ENCODE measurements at places on chromosomes 1 and 21.

GRCh38 chr1:227560393-227561173 is 2.8 kb upstream of the ZNF678 start:
- no peak for DNase-seq

GRCh38 chr1:235079443-235080296 is 49.0 kb downstream of the TOMM20 start:
- no peak for DNase-seq

- no peak for DNase-seq
Observed at GRCh38 chr1:182430263-182431068, 19.5 kb upstream of the RGSL1 start.

DNA sequence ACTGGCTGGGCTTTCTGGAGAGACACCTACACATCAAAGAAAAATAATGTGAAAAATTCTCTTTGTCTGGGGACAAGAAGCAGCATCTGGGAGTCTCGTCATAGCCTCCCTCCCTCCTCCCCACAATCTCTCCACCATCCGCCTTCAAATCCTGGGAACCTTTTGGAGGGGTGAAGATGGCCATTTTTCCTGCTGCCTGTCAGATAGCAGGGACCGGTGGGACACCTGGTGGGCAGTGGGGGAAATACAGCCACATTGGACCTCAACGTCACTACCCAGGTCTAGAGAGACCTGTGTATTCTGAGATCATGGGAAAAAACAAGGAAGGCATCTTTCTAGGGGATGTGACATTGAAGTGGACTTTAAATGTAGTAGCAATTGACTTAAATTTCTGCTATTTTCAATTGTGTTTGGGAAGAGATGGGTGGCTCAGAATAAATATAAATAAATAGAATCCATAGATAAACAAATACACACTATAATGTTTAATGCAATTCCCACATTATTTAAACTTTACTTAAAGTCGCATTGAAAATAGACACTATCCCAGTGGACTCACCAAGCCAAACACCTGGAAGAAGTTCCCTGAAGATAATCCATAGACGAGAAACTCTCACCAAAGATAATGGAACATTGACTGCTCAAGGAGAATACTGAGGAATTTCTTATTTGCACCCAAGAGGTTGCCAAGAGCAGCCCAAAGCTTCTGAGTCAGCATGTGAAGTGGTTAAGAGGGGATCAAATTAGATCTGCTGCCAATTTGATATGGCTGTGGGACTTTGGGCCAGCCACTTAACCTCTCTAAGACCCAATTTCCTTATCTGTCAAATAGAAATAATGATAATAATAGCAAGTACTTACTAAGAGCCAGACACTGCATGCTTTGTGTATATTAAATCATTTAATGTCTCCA is 147.6 kb upstream of the CAMK1G start:
- DNase-seq, result no peak

DNA sequence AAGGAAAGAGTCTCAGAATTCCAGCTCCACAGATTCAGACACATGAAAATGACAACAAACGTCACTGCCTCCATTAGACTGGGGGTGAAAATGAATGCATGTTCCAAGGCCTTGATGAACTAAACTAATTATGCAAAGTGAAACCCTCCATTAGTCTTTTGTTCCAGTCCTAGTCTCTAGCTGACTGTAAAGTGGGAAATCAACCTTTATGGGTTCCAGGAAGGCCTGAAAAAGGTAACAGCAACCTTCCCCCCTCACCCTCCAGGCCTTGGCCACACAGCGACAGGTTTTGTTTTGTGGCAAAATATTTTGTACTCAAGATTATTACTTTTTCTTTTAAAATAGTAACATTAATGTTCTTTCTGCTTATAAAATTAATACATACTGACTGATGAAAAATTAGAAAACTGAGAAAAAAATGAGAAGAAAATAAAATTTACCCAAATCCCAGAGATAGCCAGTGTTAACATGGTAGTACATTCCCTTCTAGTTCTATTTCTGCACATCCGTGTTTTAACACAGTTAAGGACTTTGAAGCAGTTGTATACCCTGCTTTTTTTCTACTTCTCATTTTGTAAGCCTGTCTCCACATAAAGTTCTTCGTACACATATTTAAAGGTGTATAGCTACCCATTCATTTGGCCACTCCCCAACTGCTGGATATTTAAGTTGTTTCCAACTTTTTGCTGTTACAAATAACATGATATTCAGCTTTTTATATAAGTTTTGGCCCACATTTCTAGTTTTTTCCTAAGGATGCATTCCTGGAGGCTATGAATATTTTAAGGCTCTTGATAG is 60.9 kb downstream of the CD2 start:
- DNase-seq, result no peak

GRCh38 chr1:186519982-186520381 is 59.1 kb upstream of the PDC start:
- no peak for DNase-seq

DNA sequence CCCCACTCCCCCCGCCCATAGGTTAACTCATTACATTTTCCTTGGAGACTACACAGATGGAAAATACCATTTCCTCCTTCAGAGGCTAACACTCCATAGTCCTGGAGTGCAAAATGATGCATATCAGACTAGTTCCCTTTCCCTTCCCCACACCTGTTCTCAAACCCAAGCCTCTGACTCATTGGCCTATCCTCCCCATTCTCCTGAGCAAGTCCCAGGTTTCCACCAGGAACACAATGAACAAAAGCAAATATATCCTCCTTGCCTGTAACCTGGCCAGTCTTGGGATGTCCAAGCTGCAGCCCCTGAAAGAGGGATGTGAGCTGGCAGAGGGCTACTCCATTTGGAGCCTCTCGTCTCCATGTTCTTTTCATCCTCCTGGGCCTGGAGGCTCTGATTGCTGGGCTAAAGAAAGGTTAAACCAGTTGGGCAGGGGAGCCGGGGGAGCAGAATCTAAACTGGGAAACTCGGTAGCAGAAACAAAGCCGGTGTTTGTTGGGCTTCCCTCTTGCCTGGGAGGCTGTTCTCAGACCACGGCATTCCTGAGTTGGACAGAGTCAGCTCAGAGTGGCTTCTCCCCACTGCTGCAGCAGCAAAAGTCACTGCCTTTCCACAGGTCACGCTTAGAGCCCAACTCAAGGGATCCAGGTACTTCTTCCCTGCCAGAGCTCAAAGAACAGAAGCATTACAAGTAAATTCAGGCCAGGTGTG is 13.9 kb downstream of the SSR2 start:
- DNase-seq, result no peak

DNA sequence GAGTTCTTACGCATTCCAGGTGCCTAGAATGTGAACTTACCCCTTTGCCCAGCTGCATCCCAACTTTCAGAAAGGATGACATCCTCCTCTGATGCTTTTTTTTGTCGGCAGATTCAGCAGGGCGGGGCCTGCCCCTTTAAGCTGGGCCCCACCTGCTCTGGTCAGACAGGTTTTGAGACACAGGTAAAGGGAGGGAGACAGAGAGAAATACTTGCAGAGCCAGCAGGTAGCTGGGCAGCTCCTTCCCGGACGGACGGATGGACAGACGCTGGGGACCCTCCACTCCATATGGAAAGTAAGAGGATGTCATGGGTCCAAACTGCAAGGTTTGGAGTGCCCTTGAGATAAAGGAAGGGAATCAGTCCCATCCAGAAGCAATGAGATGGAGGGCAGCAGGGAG is at the start of gene TMEM79:
TMEM79 (plus strand) TSS at position 214 of the 400 bp plus-strand sequence. CDS start 902 bp downstream, outside the sequence.
- no peak for DNase-seq

- DNase-seq, result no peak
Observed at GRCh38 chr1:20715406-20715805, 2.4 kb downstream of the KIF17 start.

DNA sequence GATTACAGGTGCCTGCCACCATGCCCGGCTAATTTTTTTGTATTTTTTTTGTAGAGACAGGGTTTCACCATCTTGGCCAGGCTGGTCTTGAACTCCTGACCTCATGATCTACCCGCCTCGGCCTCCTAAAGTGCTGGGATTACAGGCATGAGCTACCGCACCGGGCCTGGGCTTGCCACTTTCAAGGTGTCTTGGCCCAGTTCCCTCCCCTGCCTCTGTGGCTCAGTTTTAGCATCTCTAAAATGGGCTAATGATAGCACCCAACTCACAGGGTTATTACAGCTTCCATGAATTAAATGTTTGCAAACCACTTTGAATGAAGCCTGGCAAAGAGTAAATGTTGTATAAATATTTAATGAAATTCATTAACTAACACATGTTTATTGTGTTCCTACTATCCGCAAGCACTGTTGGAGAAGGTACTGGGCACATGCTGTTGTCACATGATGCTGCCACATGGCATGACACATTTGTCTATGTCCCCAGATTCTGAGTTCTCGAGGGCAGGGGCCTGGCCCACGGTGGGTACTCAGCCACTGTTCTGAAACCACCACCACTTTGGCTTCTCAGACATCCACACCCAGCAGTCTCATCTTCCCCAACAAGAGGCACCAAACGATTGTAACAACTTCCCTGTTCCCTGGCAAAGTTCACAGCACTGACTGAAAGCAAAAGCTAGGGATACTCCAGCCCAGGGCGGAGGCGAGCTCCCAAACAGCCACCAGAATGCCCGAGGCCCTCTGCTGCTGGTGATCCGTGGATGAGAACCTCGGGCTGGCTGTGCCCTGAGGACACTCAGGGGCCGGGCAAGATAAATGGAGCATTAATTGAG is 9.7 kb downstream of the IFFO2 start:
- no peak for DNase-seq

- DNase-seq, result no peak
Observed at GRCh38 chr1:58788259-58788658, 4.4 kb upstream of the JUN start.

GRCh38 chr1:237858992-237859391 is 31.7 kb downstream of the ZP4 start:
- no peak for DNase-seq

DNA sequence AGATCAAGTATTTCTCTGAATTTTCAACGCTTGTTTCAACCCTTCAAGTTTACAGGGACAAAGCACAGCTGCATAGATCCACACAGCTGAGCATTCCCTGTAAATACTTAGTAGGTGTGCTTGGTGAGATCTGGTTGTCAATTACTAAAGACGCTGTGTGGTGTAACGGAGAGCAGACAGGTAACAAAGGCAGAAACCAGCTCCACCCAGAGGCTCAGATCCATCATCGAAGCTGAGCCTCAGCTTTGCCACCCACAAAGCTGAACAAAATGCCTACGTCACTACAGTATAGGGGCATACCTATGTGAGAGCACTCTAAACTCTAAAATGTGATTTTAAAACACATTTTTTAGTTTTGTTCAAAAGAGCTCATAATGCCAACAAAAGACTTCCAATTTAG is 38.7 kb downstream of the PACC1 start:
- no peak for DNase-seq

DNA sequence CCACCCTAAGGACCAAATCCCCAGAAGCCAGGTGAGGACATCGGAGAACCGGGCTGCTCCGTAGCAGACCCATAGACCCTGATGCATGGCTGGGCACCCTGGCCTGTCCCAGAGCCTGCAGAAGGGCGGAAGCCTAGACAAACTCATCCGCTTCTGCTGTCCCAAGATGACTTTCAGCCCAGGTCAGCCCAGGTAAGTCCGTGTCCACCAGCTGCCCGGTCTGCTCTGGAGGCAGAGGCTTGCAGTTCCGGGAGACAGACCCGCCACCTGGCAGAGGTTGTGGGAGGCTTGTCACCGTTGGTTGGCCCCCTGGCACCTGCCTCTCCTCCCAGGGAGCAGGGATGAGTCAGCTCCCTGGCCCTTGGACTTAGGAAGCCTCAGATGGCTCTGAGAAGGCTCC is 22.8 kb upstream of the POFUT2 start:
- no peak for DNase-seq

DNA sequence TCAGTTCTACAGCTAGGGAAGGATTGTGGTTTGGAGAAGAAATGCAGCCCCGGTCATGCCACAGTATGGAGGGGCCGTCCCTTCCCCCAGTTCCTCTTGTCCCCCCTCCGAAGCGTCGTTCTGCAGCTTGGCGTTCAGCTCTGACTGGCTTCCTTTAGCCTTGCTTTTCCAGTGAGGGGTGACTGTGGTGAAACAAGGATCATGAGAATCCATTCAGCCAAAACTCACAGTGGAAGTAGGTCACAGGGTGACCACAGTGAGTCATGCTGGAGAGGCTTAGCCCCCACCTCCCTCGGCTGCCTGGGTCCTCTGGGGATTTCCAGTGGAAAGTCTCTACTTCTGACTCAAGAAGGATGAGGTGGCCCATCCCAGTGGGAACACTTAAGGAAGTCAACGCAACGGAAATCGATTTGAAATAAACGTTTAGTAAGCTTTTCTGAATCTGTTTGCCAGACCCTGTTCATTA is 37.3 kb upstream of the COL6A2 start:
- no peak for DNase-seq

GRCh38 chr1:87072904-87073303 is 158.5 kb downstream of the HS2ST1 start:
- DNase-seq, result no peak

DNA sequence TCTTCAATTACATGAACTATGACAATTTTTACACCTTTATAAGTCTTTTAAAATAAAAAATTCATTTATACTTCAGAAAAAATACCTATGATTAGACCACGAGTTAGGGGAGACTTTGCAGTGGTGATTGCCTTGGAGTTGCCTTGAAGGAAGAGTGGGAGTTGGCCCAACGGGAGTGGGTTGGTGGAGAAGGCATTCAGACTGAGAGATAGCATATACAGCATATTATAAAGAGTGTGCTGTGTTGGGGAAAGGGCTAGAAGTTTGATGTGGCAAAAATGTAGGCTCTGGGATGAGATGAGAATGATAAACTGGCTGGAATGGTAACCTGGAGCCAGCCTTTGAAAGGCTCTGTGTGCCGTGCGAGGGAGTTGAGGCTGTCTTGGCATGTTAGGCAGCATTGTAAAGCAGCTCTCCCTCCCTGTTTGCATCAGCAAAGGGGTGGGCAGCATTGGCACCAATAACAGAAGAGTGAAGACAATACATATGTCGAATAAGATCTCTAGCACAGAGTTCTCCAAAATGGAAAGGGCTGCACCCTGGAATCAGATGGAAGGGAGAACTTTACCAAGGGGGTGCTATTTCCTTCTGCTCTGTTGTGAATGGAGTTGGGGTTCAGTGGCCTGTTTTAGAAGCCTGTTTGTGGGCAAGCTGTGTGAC is 24.4 kb downstream of the MPZL1 start:
- DNase-seq, result no peak

DNA sequence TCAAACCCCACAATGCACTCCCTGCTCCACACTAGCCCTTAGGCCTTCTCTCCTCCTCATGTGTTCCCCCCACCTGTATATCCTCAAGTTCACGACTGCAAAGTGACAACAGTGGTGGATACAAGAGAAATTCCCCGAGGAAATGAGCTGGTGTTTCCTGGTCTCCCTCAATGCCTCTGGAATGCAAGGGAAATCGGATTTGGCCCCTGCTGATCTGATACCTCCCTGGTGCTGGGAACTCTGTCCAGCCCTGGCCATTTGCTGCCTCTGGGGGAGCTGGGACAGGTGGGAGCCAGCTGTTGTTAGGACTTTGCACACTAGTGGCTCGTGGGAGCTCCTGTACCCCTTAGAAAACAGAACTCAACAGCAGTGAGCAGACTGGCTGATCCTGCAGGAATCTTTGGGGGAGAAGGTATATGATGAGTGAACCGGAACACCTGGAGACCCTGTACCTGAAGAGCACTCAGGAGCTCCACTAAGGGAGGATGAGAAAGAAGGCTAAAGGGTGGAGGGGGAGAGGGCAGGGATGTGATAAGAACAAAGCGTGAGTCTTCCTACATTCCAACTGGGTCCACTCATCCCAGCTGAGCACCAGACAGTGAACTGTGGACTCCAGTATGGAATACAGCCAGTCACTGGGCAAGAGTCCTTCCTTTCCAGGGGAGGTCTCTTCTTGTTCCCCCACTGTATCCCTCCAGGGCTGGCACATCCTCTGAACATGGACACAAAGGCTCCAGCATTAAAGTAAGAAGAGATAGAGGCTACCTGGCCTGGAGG is 69.3 kb downstream of the PLXNA2 start:
- DNase-seq, result no peak

Measured in stimulated activated CD8-positive, alpha-beta memory T cell treated with anti-CD3 and anti-CD28 coated beads, Interleukin-4, amount 100 ng/mL, for 1 hour (primary cell).